ENCODE measurements at places on chromosomes 1 and 21. TPM values are rescaled to one million over a fixed set of nuclear protein-coding genes. Genes with fewer than 3 reads are reported as not detected.

NPL gene
- 4.2 TPM for total RNA-seq

- DNase-seq, result peak; percentile 64
These were observed 57.4 kb downstream of the SSX2IP start for GRCh38 chr1:84632673-84633434.

- DNase-seq, result no peak
These were observed 121.8 kb downstream of the SYF2 start for GRCh38 chr1:25110485-25110884.

LIN9 gene
- total RNA-seq, result 12.3 TPM

DNA sequence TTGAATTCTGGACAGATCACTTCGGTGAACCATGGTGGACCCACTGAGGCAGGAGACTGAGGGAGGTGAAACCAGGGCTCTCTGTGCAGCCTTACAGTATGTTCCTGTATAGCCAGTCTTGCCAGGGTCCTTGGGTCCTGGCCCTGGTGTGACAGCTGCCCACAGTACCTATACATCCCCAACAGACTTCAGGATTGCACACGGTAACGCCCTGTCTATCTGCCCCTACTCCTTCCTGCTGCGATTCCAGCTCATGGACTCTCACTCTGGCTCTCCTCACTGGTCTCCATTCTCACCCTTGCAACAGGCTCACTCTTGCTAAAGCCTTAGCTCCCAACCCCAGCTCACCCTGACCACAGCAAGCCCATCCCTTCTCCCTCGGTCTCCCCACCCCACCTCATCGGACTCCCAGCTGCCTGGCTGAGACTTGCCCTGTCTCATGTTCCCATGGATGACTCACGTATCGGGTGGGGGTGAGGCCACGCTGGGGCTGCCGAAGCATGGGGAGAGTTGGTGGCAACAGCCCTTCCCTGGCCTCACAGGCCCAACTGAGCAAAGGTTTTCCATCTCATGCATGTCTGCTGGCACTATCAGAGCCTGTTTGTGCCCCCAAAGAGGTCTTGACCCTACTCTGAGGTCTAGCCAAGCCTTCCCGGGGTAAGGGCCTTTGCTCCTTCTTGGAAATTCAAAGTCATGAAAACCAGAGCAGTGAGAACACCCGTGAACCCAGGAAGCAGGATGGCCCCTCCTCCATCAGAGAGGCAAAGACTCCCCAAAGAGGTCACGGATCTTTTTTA is 7.1 kb downstream of the PHLDA3 start:
- peak; percentile 99 for DNase-seq

Data from LHCN-M2 (cell line).